ENCODE measurements at places on chromosomes 5 and 9. TPM values are rescaled to one million over a fixed set of nuclear protein-coding genes. Genes with fewer than 3 reads are reported as not detected.

- DNase-seq = peak; percentile 67
Measured at GRCh38 chr5:154287136-154287535, 96.6 kb downstream of the GALNT10 start.

DNA sequence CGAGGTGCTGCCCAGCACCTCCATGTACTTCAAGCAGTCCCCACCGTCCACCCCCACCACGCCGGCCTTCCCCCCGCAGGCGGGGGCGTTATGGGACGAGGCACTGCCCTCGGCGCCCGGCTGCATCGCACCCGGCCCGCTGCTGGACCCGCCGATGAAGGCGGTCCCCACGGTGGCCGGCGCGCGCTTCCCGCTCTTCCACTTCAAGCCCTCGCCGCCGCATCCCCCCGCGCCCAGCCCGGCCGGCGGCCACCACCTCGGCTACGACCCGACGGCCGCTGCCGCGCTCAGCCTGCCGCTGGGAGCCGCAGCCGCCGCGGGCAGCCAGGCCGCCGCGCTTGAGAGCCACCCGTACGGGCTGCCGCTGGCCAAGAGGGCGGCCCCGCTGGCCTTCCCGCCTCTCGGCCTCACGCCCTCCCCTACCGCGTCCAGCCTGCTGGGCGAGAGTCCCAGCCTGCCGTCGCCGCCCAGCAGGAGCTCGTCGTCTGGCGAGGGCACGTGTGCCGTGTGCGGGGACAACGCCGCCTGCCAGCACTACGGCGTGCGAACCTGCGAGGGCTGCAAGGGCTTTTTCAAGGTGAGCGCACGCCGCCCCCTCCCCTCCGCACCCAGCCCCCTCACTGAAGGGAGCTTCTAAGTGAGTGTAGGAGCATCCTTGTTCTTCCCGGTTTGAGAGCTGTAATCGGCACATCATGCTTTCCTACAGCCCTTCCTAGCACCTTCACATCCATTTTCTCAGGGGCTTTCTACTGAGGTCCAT, 6.9 kb downstream of the NR4A3 start:
- DNase-seq = no peak

GRCh38 chr9:110179734-110180133, 28.2 kb downstream of the C9orf152 start:
- DNase-seq = peak; percentile 19

GRCh38 chr9:28678097-28678496, 1104.8 kb upstream of the C9orf72 start:
- peak; percentile 17 for DNase-seq

GRCh38 chr5:2031581-2031980, 148.9 kb upstream of the IRX4 start:
- DNase-seq = no peak

DNA sequence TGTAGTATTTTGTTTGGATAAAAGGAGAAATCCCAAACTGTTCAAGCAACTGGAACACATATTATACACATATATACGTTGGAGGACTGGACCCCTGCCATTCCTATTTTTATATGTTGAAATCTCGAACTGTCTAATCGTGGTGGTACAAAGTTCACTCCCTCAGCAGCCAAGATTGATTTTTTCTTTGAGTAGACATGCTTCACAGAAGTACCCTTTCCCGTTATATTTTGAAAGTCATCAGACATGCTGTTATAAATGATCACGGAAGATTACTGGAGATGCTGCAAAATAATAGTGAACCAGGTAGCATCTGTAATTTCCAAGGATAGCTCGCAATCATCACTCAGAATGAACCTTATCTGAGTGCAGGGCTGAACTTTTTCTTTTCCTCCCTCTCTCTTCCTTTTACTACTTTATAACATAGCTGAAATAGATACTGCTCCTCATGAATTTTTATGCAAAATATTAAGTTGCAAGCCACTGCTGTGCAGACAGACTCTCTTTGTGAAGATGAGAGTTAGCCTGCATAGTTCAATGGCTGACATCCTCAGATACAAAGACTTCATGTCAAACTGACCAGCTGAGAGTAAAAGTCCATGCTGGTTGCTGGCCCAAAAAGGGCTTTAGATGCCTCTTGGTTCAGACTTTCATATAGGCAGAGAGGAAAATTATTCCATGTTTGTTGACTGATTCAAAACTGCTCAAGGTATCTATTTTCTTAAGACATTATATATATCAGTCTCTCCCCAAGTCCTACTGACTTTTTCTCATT, 451.9 kb downstream of the TMEM38B start:
- DNase-seq = no peak

GRCh38 chr5:168728546-168729211, 149.5 kb upstream of the PANK3 start:
- DNase-seq = no peak

DNA sequence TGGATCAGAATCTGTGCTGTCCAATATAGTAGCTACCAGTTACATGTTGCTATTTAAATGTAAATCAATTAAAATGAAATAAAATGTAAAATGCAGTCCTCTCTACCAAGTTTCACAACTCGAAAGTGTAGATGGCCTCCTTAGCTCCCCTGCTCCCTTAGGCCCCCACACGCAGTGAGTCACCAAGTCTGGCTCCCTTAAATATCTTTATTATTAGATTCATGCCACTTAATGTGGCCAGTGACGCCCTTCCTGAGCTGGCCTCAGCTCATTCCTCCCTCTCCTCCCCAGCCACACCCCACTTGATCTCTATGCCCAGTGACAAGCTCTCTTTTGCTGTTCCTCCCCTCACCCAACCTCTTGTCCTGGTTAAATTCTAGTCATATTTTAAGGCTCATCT, 88.4 kb upstream of the DNAH5 start:
- no peak for DNase-seq

DNA sequence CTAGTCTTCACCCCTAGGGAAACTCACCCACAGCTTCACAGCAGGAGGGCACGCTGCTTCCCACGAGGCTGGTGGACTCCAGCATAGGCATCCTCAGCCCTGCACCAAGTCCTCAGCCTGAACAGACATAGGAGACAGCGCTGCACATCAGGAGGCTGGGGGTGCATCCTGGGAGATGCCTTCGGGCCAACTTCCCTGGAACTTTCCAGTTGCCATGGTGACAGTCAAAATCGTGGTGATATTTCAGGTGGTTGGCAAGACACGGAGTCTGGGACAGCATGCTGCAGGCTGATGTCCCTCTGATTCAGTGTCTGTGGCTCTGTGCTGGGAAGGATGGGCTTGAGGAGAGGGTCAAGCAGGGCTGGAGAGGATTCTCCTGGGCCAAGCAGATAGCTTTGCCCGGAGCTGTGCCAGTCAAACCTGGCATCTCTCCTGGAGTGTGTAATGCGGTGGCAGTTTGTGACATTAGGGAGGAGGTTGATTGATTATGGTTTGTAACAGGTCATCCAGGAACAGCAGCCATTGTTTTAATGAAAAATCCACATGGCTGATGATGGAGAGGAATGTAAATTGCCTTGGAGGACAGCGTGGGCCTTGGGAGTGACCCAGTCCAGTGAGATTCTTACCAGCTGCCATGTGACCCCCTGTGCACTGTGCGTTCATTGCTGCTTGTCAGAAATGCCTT, 35.6 kb upstream of the SEMA4D start:
- DNase-seq = no peak

GRCh38 chr5:114434396-114435219, 72.7 kb downstream of the KCNN2 start:
- DNase-seq = no peak

DNA sequence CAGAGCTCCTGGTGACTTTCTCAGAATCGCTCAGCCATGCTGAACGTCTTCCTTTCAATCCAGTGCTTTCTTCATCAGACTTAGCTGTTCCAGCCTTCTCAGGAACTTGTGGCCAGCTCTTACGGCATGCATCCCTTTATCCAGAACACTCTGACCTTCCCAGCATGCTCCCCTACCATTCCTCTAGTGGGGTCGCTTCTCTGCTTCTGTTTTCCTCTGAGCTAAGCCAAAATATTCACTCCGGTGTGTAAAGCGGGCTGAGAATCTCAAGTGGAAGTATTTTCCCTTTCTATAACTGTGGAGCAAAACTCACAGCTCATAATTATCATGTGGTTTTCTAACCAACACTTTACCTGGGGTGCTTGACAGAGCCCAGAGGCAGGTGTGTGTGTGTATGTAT, 6.2 kb downstream of the DCANP1 start:
- no peak for DNase-seq

GRCh38 chr5:116571568-116572349, 2.9 kb downstream of the SEMA6A start:
- DNase-seq = no peak

DNA sequence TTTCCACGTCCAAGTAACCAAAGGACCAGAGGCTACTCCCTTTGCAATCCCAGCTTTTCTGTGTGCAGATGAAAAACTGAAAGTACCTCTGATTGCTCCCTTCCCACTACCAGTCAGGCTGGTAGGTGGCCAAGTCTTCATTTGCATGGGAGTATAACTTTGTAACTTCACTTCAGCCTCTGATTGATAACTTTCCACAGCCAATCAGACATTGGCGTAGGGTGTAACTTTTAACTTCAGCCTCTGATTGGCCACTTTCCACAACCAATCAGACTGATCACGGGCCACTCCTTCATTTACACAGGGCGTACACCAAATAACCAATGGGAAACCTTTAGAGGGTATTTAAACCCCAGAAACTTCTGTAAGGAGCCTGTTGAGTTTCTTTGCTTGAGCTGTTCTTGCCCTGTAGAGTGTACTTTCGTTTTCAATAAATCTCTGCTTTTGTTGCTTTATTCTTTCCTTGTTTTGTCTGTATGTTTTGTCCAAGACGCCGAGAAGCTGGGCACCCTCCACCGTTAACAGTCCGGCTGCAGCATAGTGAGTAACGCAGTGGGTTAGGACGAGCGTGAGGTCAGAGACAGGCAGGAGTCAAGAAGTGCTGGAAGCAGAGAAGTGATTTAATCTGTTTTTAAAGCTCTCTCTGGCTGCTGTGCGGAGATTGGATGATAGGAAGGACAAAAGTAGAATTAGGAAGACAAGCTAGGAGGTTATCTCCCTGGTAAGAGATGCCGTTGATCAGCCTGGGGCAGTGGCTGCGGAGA, 3.5 kb upstream of the EXOSC2 start:
- DNase-seq = peak; percentile 98

DNA sequence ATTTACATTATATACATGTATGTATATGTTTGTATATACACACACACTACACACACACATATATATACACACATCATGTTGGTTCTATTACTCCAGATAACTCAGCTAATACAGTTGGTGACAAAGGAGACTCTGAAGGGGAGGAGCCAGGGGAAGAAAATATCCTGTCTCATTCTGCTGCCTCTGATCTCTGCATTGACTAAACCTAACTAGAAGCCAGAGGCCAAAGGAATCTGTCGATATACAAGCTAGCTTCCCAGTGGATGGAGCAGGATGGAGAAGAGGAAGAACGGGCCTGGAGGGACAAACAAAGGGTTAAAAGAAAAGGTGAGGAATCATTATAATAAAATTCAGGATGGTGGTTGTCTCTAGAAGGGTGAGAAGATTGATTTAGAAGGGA, 13.7 kb upstream of the RHOBTB3 start:
- DNase-seq = no peak

DNA sequence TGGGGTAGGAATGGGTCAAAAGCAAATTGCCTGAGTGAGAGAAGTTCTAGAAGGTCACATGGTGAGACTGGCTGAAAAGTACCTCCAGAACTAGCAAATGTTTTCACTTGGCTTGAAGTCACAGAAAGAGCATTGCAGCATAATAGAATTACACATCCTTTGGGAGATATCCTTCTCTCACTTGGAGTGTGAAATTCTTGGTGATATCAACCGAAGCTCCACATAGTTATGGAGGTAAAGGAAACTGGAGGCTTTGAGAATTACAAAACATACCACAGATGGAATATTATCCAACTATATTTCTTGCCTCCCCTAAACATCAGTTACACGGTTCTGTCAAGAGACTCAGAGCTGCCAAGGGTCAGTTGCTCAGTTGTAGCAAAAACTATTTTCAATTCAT, 182.4 kb downstream of the SEMA5A start:
- no peak for DNase-seq

DNA sequence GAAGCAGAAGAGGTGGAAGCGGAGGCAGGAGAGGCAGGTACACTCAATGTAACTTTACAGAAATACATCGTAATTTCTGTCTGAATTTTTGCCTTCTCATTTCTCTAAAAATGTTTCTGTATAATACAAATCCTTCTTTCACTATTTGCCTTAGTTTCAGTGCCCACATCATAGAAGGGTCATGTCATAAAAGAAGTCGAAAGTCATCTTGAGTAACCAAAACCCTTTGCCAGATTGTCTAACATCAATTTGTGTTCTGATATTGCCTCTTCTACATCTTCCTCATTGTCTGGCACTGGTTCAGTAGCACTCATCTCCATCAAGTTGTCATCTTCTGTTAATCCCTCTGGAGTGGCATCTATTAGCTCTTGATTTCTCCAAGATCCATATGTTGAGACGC, 6.2 kb upstream of the CYFIP2 start:
- no peak for DNase-seq

DNA sequence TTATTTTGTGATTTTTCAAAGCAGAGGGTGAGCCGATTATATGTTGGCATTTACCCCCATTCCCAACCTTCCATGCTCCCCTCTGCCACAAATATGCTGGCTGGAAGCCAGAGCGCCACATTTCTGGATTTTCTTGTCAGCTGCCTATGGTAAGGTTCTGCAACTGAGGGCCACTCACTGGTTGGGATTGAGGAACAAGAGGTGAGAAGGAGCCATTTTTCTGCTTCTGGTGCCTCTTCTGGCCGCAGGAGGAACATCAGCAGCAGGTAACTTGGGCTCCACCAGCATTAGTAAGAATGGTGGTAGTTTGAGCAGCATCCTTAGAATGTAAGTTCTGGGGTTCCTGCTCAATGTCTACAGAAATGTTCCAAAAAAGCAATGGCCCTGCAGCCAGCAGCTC, 159.5 kb upstream of the MAST4 start:
- DNase-seq = peak; percentile 5

- no peak for DNase-seq
Measured at GRCh38 chr5:8641786-8642505, 773.0 kb downstream of the MTRR start.

DNA sequence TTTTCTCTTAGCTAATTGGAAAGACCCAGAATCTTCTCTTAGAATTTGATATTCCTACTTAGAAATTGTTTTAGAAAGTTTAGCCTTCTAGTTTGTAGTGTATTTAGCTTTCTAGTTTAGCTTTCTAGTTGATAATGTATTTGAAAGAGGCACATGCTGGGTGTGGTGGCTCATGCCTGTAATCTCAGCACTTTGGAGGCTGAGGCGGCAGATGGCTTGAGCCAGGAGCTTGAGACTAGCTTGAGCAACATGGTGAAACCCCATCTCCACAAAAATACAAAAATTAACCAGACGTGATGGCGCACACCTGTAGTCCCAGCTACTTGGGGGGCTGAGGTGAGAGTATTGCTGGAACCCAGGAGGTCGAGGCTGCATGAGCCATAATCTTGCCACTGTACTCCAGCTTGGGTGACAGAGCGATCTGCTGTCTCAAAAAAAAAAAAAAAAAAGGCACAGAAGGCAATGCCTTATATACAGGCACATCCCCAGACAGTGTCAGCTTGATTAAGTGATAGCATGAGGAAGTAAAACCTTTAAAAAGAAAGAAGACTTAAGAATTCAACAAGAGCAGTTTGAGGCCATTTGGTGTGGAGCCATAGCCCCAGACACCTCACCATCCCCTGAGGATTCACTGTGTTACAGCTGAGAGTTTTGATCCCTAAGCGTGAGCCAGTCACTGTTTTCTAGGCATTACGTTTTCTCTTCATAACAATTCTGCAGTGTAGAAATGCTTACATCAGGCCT, 34.6 kb downstream of the ZSWIM6 start:
- DNase-seq = no peak

The ADRB2 gene
- 1.2 TPM for total RNA-seq

The SFXN1 gene
- 304 TPM for total RNA-seq

The NAA35 gene
- 20.8 TPM for total RNA-seq

The OR1J2 gene
- not detected for total RNA-seq

The PGM5 gene
- 3.0 TPM for total RNA-seq

The CDH6 gene
- total RNA-seq = 70.2 TPM

The KIF4B gene
- total RNA-seq = 0.02 TPM

The BTNL8 gene
- total RNA-seq = not detected
